ENCODE measurements at places on chromosomes 3 and 15. TPM values are rescaled to one million over a fixed set of nuclear protein-coding genes. Genes with fewer than 3 reads are reported as not detected.

Gene NOX5
- not detected for total RNA-seq

Gene MELTF
- 6.8 TPM for total RNA-seq

DNA sequence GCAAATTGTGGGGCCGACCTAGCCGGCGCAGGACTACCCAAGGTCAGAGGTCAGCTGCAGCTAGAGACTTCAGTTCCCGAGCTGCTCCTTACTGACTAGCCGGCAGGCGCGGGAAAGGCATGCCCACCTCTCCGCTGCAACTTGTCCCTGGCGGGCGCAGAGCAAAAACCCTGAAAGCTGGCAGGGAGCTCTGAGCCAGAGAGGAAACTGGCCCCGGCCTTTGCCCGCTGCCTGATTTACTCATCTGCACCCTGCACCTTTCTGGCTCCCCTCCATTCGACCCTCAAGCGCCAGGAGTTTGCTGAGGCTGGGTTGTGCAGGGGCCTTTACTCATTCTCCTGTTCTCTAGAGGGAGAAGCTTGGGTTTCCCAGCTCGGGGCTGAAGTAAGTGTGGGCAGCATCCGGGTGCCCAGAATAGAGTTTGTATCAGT is 1.5 kb downstream of the ZIC4 start:
- H3K4me1 ChIP-seq = peaks cover under 1% of the 10 kb centered on the region
- H3K36me3 ChIP-seq = no peaks in the 10 kb centered on the region
- H3K4me3 ChIP-seq = no peak overlapping the region
- no peak for DNase-seq
- H3K27ac ChIP-seq = no peak overlapping the region

GRCh38 chr3:109224333-109224732 is 87.8 kb downstream of the C3orf85 start:
- H3K4me1 ChIP-seq = no peaks in the 10 kb centered on the region
- no peaks in the 10 kb centered on the region for H3K27me3 ChIP-seq
- no peak overlapping the region for H3K27ac ChIP-seq
- no peak for DNase-seq
- H3K36me3 ChIP-seq = no peaks in the 10 kb centered on the region
- no peak overlapping the region for H3K4me3 ChIP-seq

- no peak overlapping the region for H3K4me3 ChIP-seq
- peaks cover 4% of the 10 kb centered on the region for H3K27me3 ChIP-seq
- H3K27ac ChIP-seq = no peak overlapping the region
- H3K36me3 ChIP-seq = no peaks in the 10 kb centered on the region
Measured at GRCh38 chr3:13822042-13822441, 57.8 kb downstream of the WNT7A start.

- DNase-seq = no peak
- H3K4me3 ChIP-seq = no peak overlapping the region
- no peak overlapping the region for H3K27ac ChIP-seq
- no peaks in the 10 kb centered on the region for H3K36me3 ChIP-seq
- no peaks in the 10 kb centered on the region for H3K4me1 ChIP-seq
- H3K27me3 ChIP-seq = no peaks in the 10 kb centered on the region
Measured at GRCh38 chr15:73321496-73322450, 47.0 kb downstream of the HCN4 start.

DNA sequence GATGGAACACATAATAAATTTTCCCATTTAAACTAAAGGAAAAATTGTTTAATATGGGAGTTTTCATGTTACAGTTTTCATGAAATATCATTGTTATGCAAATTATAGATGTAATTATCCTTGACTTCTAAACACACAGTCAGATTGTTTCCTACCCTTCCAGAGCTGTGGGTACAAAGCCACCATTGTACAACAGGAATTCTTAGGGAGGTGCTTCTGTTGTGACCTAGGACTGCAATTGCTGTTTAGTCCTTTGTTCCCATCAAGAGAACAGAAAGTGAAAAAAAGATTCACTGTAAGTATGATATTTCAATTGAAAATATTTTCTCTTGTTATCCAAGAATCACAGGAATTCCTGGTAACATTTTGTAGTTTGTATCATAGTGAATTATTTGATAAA is 455.3 kb upstream of the NAALADL2 start:
- DNase-seq = no peak
- H3K4me1 ChIP-seq = no peaks in the 10 kb centered on the region
- H3K36me3 ChIP-seq = no peaks in the 10 kb centered on the region
- H3K4me3 ChIP-seq = no peak overlapping the region

Gene C3orf22
- total RNA-seq = 0.26 TPM

DNA sequence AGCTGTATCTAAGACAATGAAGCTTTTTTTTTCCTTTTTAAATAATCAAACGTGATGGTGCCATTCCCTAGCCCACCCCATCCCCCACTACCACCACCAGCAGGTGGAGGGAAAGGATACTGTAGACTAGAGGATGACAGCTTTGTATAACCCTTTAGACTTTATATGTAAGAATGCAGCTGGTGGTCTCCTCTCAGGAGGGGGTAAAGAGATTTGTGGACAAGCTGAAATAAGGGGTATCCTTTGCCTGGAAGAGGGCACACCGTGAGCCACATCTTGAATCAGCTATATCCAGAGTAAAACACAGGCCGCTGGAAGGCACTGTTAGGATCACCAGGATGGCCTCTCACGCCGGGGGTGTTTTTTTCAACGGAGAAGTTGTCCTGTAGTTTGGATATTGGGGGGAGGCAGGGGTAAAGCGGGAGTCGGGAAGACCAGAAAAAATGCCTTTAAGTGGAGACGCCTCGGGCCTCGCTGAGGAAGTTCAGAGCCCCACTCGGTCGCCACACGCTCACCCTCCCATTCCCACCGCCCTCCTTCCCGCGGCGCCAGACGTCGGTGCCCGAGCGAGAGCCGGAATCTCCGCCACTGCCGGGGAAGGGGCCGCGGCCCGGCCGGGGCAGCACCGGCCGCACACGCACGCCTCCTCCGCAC is 986 bp downstream of the KPNA4 start:
- peak overlapping the region; percentile 90 for H3K27ac ChIP-seq
- H3K4me1 ChIP-seq = peaks cover 58% of the 10 kb centered on the region
- peak overlapping the region; percentile 46 for H3K4me3 ChIP-seq
- H3K27me3 ChIP-seq = no peaks in the 10 kb centered on the region
- H3K36me3 ChIP-seq = no peaks in the 10 kb centered on the region

Gene IQCF5
- not detected for total RNA-seq

- H3K27ac ChIP-seq = no peak overlapping the region
- no peaks in the 10 kb centered on the region for H3K4me1 ChIP-seq
- DNase-seq = no peak
- H3K4me3 ChIP-seq = no peak overlapping the region
- H3K27me3 ChIP-seq = no peaks in the 10 kb centered on the region
Measured at GRCh38 chr3:96319166-96319565, 495.2 kb upstream of the EPHA6 start.

- H3K4me1 ChIP-seq = no peaks in the 10 kb centered on the region
- H3K4me3 ChIP-seq = no peak overlapping the region
- no peaks in the 10 kb centered on the region for H3K36me3 ChIP-seq
Measured at GRCh38 chr3:139659511-139659910, 18.3 kb downstream of the NMNAT3 start.

Gene LTK
- total RNA-seq = 0.28 TPM

- no peak overlapping the region for H3K27ac ChIP-seq
- peak; percentile 30 for DNase-seq
- H3K36me3 ChIP-seq = no peaks in the 10 kb centered on the region
- H3K27me3 ChIP-seq = no peaks in the 10 kb centered on the region
- H3K4me3 ChIP-seq = no peak overlapping the region
- H3K4me1 ChIP-seq = peaks cover 11% of the 10 kb centered on the region
Measured at GRCh38 chr3:29922992-29923746, 642.3 kb downstream of the RBMS3 start.

DNA sequence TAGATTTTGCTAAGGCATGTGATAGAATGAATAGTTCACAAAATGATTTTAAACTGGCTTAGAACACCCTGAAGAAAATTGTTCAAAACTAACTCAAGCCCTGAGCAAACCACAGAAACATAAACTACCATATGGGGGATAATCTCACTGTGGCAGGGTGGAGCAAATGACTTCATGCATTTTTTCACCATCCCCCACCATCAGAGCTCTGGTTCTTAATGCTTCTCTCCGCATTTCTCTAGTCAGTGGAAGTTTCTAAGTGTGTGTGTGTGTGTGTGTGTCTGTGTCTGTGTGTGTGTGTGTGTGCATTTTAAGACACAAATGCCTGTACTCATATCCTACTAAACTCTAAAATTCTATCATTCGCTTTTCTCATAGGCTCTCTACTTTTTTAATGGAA is 107.1 kb upstream of the PHLDB2 start:
- H3K4me1 ChIP-seq = no peaks in the 10 kb centered on the region
- DNase-seq = no peak
- no peaks in the 10 kb centered on the region for H3K27me3 ChIP-seq
- no peak overlapping the region for H3K27ac ChIP-seq

DNA sequence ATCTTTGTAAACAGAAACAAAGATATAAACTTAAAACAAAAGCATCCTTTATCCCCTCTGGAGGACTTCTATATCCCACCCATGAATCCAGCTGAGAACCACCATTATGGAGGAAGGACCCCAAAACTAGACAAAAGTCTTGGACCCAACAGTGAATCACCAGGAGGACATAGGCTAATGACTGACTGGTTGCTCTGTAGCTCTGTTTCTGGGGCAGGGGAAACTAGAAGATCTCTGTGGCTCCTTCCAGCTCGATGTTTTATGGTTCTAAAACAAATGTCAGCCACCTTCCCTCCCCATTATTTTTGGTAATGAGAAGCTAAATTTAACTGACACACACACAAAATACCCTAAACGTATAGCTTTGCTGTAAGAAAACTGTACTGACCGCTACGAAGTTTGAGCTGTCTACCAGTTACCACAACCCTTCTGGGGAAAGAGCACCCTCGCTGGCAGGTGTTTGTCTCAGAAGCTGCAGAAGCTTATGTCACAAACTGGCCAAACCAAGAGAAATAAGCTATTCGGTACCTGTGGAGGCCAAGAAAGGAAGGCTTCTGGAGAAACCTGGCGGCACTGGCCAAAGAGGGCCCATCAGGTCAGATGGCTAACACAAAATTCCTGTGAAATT is 36.4 kb downstream of the MB21D2 start:
- no peaks in the 10 kb centered on the region for H3K36me3 ChIP-seq
- no peak overlapping the region for H3K4me3 ChIP-seq
- H3K4me1 ChIP-seq = no peaks in the 10 kb centered on the region
- H3K27ac ChIP-seq = no peak overlapping the region

DNA sequence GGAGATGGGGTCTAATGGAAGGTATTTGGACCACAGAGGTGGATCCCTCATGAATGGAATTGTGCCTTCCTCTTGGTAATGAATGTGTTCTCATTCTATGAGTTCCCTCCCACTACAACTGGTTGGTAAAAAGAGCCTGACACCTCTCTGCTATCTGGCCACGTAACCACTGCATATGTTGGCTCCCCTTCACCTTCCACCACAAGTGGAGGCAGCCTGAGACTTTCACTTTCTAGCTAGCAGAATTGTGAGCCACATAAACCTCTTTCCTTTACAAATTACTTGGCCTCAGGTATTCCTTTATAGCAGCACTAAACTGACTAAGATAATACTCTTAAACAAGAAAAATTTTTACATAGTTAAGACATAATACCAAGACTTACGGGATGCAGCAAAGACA is 155.3 kb downstream of the NR1I2 start:
- no peaks in the 10 kb centered on the region for H3K36me3 ChIP-seq
- DNase-seq = no peak
- H3K27ac ChIP-seq = no peak overlapping the region
- H3K27me3 ChIP-seq = no peaks in the 10 kb centered on the region

Gene PLXNB1
- total RNA-seq = 28.8 TPM

DNA sequence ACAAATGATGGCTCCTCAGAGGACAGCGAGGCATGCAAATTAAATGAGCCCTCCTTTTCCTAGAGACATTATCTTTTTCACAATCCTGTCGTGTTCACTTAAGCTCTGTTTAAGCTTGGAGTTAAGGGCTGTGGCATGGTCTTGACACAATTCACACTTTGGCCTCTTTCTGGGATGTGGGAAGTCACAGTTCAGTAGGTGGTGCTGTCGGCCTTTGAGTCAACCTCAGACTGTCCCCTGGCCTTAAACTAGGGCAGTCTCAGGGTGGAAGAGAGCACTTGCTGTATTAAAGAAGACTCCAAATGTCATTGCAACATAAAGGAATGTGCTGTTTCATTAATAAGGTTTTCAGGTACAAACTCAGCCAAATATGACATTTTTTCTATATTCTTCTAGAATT is 351.0 kb downstream of the MCTP2 start:
- no peaks in the 10 kb centered on the region for H3K27me3 ChIP-seq
- H3K4me3 ChIP-seq = no peak overlapping the region

Gene TRAIP
- 2.4 TPM for total RNA-seq

- no peak overlapping the region for H3K27ac ChIP-seq
- peaks cover 3% of the 10 kb centered on the region for H3K4me1 ChIP-seq
- H3K4me3 ChIP-seq = no peak overlapping the region
- H3K36me3 ChIP-seq = peaks cover 57% of the 10 kb centered on the region
- peaks cover 3% of the 10 kb centered on the region for H3K27me3 ChIP-seq
- no peak for DNase-seq
Measured at GRCh38 chr3:14471690-14472089, 68.5 kb downstream of the GRIP2 start.

GRCh38 chr3:150349314-150350097 is 58.6 kb upstream of the TSC22D2 start:
- no peaks in the 10 kb centered on the region for H3K36me3 ChIP-seq
- H3K27ac ChIP-seq = peak overlapping the region; percentile 62
- H3K4me1 ChIP-seq = peaks cover 25% of the 10 kb centered on the region

DNA sequence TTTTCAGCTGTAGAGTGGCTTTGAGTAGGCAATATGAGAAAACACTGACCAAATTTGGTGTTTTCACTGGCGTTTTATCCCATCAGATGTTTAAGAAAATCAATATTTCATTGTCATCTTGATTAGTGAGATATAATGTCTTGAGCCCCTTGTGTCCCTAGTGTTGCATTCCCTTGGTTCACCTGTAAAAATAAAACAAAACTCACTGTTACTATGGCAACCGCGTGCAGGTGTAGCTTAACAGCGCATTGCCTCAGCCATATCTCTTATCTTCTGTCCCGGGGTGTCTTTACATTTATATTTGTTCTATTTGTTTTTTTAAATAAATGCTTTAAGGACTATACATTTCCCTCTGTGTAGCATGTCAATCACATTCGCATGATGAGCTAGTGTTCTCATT is 551.6 kb downstream of the ZIC1 start:
- no peaks in the 10 kb centered on the region for H3K36me3 ChIP-seq
- H3K27me3 ChIP-seq = no peaks in the 10 kb centered on the region
- H3K4me1 ChIP-seq = no peaks in the 10 kb centered on the region
- no peak overlapping the region for H3K4me3 ChIP-seq
- no peak for DNase-seq

- DNase-seq = no peak
- H3K27ac ChIP-seq = no peak overlapping the region
- no peaks in the 10 kb centered on the region for H3K27me3 ChIP-seq
Measured at GRCh38 chr15:46178138-46178537, 543.3 kb downstream of the SQOR start.

GRCh38 chr3:66991459-66991858 is 6.6 kb upstream of the KBTBD8 start:
- no peak overlapping the region for H3K4me3 ChIP-seq
- no peak overlapping the region for H3K27ac ChIP-seq
- DNase-seq = no peak
- H3K4me1 ChIP-seq = no peaks in the 10 kb centered on the region
- no peaks in the 10 kb centered on the region for H3K36me3 ChIP-seq

- peaks cover 17% of the 10 kb centered on the region for H3K27me3 ChIP-seq
- H3K36me3 ChIP-seq = no peaks in the 10 kb centered on the region
- no peak overlapping the region for H3K27ac ChIP-seq
Measured at GRCh38 chr15:99100245-99101173, 4.4 kb upstream of the SYNM start.

Measured in heart right ventricle (tissue), 16 donors.